ENCODE measurements at places on chromosomes 5 and 9. TPM values are rescaled to one million over a fixed set of nuclear protein-coding genes. Genes with fewer than 3 reads are reported as not detected.

Gene BTNL9
- 0.13 TPM for total RNA-seq

Gene PALM2AKAP2
- 0.06 TPM for total RNA-seq

Gene PRELID1
- 118 TPM for total RNA-seq

Gene IL3
- total RNA-seq, result not detected

Gene PCDHAC1
- not detected for total RNA-seq

Measured in bladder microvascular endothelial cell (primary cell).